ENCODE measurements at places on chromosomes 16 and 17. TPM values are rescaled to one million over a fixed set of nuclear protein-coding genes. Genes with fewer than 3 reads are reported as not detected.

The KRT36 gene
- total RNA-seq, result not detected

The MAF gene
- 148 TPM for total RNA-seq

The PIK3R5 gene
- total RNA-seq, result 17.8 TPM

The TPSAB1 gene
- total RNA-seq, result not detected

The TLCD3B gene
- 0.33 TPM for total RNA-seq

GRCh38 chr16:24826096-24826690 lies 19.6 kb upstream of the SLC5A11 start:
- DNase-seq, result no peak

DNA sequence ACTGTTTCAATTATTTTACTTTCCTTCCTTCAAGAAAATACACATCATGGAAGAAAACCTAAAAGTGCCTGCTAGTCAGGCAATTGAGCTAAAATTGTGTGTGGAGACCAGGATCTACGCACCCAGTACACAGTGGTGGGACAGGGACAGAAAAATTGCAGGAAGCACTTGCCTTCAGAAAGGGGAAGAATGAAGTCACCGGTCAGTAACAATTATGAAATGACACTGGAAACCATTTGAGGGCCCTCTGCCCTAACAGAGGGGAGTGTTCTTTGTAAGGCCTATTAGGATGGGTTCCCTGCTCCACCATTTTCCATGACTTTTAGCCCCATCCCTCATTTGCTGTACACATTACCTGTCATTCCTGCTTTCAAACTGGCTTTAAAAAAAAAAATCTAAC lies 4.5 kb upstream of the PHAF1 start:
- DNase-seq, result no peak

DNA sequence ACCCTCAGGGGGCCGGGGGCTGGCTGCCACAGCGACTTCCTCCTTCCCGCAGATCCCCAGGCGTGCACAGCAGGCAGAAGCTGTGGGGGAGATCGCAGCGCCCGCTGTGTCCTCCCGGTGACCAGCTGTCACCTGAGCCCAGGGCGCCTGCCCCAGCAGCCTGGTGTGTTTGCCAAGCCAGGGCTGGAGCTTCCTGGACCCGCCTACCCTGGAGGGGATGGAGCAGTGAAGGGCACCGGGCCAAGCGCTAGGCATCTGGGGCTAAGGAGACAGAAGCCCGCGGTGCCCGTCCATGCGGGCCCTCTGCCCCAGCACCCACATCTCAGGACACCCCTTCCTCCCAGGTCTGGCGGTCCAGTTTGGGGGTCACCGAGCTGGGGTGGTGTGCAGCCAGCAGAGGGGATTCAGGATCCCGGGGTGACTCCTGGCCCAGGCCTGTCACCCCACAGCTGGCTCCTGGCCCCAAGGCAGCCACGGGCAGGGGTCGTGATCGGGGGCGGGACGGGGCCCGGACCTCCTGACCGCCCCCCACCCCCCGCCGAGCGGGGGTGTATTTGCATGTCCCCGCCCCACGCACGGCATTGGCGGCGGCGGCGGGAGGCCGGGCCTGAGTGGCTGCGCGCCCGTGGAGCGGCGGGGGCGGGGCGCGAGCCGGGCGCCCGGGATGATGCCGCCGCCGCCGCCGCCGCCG lies at the start of gene RAB26:
Gene RAB26, plus strand, starts transcription at position 645 of the 691 bp plus-strand sequence. CDS start 159 bp downstream, outside the sequence.
- DNase-seq, result peak; percentile 41

DNA sequence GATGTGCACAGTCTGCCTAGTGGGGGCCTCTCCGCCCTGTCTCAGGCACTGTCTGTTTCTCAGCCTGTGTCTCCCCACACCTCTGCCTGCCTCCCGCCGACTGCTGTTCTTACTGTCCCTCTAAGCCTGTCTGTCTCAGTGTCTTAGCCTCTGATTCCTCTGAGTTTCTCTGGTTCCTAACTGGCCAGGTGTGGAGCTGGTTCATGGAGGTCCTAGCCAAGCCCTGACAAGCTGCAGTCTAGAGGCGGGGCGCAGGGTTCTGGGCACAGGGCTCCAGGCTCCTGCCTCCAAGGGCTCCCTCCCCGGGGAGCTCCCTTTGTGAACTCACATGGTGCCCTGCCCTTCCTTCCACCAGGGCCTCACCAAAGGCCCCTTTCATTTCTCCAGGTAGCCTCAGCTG lies 19.4 kb downstream of the C17orf100 start:
- DNase-seq, result no peak

- no peak for DNase-seq
These were observed 4.8 kb downstream of the GLIS2 start for GRCh38 chr16:4320571-4321137.

- no peak for DNase-seq
These were observed 146.4 kb downstream of the PCTP start for GRCh38 chr17:55897301-55897700.

- no peak for DNase-seq
These were observed 17.4 kb upstream of the TCF25 start for GRCh38 chr16:89855986-89856385.

DNA sequence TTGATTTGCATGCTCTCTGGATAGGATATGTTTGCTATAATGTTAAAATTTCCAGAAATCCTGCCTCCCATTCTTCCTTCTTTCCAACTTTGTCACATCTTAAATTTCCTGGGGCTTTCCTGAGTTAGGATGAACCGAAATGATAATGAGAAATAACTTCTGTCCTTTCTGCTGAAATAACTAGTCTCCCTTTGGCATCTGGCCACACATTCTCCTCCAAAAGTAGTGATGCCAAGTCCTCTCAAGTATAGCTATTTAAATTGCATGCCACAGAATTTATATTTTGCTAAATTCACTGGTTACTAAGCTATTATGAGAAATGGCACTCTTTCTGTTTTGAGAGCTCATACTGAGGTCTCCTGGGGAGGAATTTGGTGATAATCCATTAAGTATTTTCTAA lies 30.6 kb downstream of the FAM20A start:
- DNase-seq, result no peak

DNA sequence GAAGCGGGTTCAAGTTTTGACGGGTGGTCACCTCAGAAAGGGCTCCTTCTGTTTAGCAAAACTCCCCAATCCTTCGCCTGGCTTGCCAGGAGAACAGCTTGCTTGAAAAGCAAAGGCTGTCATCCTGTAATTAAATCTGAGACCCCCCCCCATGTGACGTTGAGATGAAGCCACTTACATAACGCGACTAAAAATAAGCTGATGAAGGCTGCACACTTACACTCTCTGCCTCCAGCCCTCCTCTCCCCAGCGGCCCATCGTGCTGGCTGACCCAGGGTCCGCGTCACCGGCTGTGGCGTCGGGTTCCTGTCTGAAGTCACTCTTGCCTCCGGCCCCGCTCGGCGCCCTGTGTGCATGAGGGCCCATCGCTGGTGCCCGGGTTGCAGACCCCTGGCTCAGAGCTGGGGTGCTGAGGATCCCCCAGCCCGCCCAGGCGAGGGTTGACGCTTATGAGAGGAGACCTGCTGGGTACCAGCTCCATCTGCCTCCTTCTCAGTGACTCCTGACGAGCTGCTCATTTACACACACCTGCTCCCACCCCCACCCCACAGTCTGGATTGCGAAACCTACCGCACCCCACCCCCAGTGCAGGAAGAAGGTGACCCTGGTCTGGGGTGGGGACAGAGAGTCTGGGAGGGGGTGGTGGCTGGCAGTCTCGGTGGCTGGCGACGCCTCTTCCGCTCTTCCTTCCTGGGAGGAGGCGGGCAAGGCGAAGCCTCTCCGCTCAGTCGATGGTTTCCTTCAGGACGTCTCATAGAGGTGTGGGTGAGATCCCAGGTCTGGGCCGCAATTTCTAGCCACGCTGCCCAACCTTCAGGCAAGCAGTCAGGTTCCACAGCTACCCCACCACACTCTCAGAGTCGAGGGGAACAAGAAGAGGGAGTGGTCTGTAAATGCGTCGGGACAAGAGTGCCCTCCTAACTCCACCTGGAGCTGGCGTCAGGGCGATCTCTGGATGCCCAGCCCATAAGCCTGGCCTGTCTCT lies 3.1 kb upstream of the BAIAP2 start:
- DNase-seq, result no peak

DNA sequence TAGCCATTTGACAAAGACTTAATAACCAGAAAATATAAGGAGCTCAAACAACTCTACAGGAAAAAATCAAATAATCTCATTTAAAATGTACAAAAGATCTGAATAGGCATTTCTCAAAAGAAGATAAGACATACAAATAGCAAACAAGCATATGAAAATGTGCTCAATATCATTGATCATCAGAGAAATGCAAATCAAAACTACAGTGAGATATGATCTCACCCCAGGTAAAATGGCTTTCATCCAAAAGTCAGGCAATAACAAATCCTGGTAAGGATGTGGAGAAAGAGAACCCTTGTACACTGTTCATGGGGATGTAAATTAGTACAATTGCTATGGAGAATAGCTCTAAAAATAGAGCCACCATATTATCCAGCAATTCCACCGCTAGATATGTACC lies 43.1 kb downstream of the HSD17B2 start:
- DNase-seq, result no peak

- peak; percentile 73 for DNase-seq
These were observed 27.2 kb upstream of the SKAP1 start for GRCh38 chr17:48457080-48457836.

DNA sequence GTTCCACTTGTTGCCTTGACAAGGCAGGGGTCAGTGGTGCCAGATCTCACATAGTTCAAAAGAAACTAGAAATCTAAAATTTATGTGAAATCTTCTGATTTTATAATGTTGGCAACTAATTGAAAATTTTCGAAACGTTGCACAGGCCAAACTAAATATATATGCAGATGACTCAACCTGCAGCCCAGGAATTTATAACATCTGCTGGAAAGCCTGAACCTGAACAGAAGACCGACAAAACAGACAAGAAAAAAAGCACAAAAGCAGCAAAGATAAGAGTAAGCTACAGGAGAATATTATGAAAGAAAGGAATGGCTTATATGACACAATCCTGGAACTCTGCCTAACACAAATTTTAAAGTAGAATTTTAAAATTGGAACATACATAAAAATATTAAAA lies 207.6 kb downstream of the CEP112 start:
- DNase-seq, result no peak

GRCh38 chr17:78828470-78829185 lies 12.0 kb downstream of the USP36 start:
- no peak for DNase-seq
